CD8-positive, alpha-beta memory T cell (primary cell): ENCODE measurements at places on chromosomes 6 and 20. TPM values are rescaled to one million over a fixed set of nuclear protein-coding genes. Genes with fewer than 3 reads are reported as not detected.

DNA sequence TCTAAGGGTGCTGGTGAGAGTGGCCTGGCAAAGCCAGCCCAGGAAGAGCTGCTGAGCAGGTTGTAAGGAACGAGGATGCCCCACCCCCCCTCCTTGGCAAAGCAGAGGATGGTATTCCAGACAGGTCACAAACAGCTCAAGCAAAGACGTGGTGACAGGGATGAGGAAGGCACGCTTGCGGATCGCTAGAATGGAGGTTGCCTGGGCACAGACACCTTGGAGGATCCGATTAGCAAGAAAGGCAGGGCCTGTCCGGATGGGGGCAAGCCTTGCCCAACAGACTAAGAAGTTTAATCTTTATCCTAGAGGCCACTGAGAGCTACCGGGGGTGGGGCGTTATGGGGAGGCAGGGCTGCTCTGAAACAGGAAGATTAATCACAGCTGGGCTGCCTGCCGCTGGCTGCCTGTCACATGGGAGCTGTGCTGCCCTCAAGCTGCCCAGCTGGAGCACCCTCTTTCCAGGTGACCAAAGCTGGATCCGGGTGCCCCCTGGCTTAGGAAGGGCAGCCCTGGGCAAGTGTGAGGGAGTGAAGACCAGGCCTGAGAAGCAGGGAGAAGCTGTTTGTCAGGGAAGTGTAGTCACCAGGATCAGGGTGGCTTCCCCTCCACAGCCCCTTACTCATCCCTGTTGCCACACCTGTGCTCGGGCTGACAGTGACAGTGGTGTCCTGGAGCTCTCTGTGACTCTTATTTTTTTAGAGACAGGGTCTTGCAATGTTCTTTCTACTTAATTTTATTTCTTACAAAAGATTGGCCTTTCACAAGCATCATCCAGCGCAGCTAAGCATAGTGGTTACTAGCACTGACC is 9.1 kb upstream of the MAPK13 start:
- no peaks in the 10 kb centered on the region for H3K36me3 ChIP-seq
- H3K27me3 ChIP-seq = no peaks in the 10 kb centered on the region
- peak overlapping the region; percentile 76 for H3K27ac ChIP-seq
- DNase-seq = peak; percentile 69
- H3K4me1 ChIP-seq = peaks cover 87% of the 10 kb centered on the region
- peak overlapping the region; percentile 47 for H3K4me3 ChIP-seq

DNA sequence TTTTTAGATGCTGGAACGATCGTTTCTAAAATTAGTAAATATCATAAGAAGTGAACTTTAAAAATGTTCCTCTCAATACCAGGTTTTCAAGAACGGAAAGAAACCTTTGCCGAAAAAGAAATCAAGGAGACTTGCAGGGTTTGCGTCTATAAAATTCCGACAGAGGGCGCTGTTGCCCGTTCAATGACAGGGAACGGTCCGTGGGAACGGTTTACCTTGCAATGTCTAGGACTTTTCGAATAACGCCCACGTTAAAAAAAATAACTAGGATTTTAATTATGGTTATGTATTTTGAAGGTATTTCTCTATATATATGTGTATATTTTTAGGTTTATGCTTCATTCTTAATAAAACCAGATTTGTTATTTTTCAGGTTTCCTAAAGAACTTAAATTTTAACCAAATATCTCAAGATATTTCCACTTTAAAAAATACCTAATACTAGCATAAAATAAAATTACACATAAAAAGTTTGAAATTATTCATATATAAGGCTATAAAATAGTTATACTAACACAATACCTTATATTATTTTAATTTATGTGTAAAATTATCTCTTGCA is 2.5 kb upstream of the TFAP2B start:
- DNase-seq = peak; percentile 21
- no peaks in the 10 kb centered on the region for H3K36me3 ChIP-seq
- H3K27me3 ChIP-seq = no peaks in the 10 kb centered on the region
- H3K4me1 ChIP-seq = no peaks in the 10 kb centered on the region
- H3K4me3 ChIP-seq = peak overlapping the region; percentile 32

DNA sequence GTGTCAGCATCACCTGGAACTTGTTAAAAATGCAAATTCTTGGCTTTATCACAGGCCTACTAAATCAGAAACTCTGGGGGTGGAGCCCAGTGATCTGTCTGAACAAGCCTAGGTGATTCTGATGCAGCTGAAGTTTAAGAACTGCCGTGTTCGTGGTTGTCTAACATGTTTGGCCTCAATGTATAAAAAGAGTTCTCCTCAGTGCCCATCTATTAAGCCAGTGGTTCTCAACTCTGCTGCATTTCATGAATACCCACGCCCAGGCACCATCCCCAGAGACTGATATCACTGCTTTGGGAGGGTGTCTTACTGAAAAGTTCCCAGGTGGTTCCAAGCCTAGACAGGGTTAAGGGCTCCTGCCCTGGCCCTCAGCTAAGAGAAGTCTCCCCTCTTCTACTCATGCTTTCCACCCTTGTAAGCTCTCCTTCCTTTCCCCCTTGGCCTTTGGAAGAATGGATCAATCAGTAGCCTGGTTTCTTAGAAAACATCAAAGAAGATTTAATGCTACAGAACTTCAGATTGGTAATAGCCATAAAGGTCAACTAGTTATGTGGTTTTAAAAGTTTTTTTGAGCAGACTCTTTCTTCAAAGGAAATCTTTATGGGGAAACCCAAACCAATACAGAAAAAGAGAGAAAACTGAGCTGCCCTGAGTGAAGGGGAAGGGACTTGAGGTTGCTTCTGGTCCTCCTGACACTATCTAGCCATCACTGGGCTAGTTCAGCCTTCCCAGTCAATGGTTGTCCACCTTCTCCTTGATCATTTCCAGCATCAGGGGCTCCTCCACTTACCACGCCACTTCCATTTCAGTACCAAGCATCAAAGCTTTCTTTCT is 38.9 kb upstream of the TNFAIP3 start:
- H3K27ac ChIP-seq = no peak overlapping the region
- H3K4me3 ChIP-seq = no peak overlapping the region
- peaks cover 44% of the 10 kb centered on the region for H3K4me1 ChIP-seq
- no peaks in the 10 kb centered on the region for H3K27me3 ChIP-seq
- DNase-seq = peak; percentile 45

- H3K4me3 ChIP-seq = no peak overlapping the region
- H3K27me3 ChIP-seq = no peaks in the 10 kb centered on the region
- no peaks in the 10 kb centered on the region for H3K4me1 ChIP-seq
These were observed 57.1 kb downstream of the UST start for GRCh38 chr6:148803979-148804378.

Gene SMAP1
- polyA plus RNA-seq = 29.8 TPM

GRCh38 chr20:7308163-7308562 is 540.7 kb downstream of the BMP2 start:
- no peaks in the 10 kb centered on the region for H3K4me1 ChIP-seq
- DNase-seq = no peak
- no peak overlapping the region for H3K27ac ChIP-seq
- no peaks in the 10 kb centered on the region for H3K27me3 ChIP-seq

DNA sequence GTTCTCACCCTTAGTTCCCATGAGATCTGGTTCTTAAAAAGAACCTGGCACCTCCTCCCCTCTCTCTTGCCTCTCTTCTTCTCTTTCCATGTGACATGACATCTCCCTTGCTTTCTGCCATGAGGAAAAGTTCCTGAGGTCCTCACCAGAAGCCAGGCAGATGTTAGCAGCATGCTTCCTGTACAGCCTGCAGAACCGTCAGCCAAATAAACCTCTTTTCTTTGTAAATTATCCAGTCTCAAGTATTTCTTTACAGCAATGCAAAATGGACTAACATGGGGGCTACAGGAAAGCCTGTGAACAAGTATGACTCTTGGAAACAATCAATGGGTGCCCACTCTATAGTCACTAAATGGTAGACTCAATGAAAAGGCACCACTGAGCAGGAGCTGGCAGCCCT is 34.5 kb downstream of the ADTRP start:
- H3K4me3 ChIP-seq = no peak overlapping the region
- no peak overlapping the region for H3K27ac ChIP-seq
- H3K27me3 ChIP-seq = no peaks in the 10 kb centered on the region
- no peaks in the 10 kb centered on the region for H3K36me3 ChIP-seq
- no peak for DNase-seq
- H3K4me1 ChIP-seq = no peaks in the 10 kb centered on the region

- H3K27ac ChIP-seq = no peak overlapping the region
- H3K36me3 ChIP-seq = peaks cover 23% of the 10 kb centered on the region
- no peaks in the 10 kb centered on the region for H3K27me3 ChIP-seq
- DNase-seq = no peak
- peaks cover 20% of the 10 kb centered on the region for H3K4me1 ChIP-seq
These were observed 117.5 kb downstream of the SCML4 start for GRCh38 chr6:107706516-107707115.

Gene TXLNB
- 0.35 TPM for polyA plus RNA-seq

GRCh38 chr6:98974309-98974708 is 26.6 kb upstream of the FBXL4 start:
- no peak for DNase-seq
- no peaks in the 10 kb centered on the region for H3K36me3 ChIP-seq
- H3K27ac ChIP-seq = no peak overlapping the region
- H3K4me3 ChIP-seq = no peak overlapping the region
- H3K27me3 ChIP-seq = no peaks in the 10 kb centered on the region
- H3K4me1 ChIP-seq = no peaks in the 10 kb centered on the region

- H3K27me3 ChIP-seq = no peaks in the 10 kb centered on the region
- no peak for DNase-seq
- H3K4me3 ChIP-seq = no peak overlapping the region
- no peaks in the 10 kb centered on the region for H3K4me1 ChIP-seq
- H3K36me3 ChIP-seq = no peaks in the 10 kb centered on the region
These were observed 135.5 kb upstream of the SALL4 start for GRCh38 chr20:51937779-51938178.

DNA sequence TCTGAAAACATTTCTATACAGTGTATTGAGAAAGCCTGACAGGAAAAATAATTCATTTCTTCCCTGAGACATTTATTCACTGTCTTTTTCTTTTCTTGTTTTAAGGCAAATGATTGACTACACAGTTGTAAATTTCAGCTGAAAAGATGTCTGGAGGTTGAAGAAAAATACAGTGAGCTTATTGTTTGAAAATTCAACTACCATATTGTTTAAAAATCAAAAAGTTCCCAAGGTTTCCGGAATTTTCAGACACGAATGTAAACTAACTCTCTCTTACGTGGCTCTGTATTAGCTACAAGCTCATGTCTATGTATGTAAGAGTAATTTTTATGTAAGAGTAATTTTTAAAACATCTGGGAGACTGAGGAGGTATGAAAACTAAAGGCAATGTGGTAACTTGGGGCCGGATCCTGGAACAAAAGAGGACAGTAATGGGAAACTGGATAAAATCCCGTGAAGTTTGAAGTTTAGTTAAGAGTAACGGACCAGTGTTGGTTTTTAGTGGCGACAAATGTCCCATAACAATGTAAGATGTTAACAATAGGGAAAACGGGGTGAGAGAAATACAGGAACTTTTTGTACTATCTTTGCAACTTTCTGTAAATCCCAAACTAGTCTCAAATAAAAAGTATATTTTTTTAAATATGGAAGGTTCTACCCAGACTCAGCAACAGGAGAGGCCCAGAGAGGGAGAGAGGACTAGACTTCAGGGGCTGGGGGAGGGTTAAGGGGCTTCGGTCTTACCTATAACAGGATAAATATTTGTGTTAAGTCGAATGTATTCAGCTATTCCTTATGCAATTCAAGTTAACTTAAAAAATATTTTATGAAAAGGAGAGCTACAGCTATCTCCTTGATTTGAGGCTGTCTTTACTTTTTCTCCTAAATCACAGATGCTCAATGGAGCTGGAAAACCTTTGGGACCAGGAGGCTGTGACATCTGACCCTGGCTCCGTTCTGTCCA is 1.3 kb downstream of the PTGIS start:
- H3K4me3 ChIP-seq = no peak overlapping the region
- H3K4me1 ChIP-seq = no peaks in the 10 kb centered on the region
- H3K36me3 ChIP-seq = no peaks in the 10 kb centered on the region
- peaks cover 32% of the 10 kb centered on the region for H3K27me3 ChIP-seq
- H3K27ac ChIP-seq = no peak overlapping the region

DNA sequence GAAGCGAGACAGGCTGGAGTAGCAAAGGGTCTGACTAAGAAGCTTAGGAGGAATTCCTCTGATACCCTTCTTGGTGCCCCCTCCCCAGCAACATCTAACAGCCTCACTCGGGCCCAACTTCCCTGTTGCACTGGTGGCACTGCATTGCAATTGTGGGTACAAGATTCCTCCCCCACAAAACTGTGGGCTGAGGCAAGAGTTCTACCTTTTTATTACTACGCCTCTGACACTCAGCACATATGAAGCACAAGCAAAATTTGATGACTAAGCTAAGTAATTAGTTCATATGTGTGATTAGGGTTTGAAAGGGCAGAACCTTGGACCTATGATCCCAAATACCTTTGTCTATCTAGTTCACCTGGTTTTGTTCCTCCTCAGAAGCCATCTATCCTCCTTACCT is 83.5 kb downstream of the ZHX3 start:
- H3K4me1 ChIP-seq = peaks cover 7% of the 10 kb centered on the region
- no peaks in the 10 kb centered on the region for H3K27me3 ChIP-seq
- no peaks in the 10 kb centered on the region for H3K36me3 ChIP-seq
- H3K27ac ChIP-seq = no peak overlapping the region
